ENCODE measurements at places on chromosomes 12 and 14.

DNA sequence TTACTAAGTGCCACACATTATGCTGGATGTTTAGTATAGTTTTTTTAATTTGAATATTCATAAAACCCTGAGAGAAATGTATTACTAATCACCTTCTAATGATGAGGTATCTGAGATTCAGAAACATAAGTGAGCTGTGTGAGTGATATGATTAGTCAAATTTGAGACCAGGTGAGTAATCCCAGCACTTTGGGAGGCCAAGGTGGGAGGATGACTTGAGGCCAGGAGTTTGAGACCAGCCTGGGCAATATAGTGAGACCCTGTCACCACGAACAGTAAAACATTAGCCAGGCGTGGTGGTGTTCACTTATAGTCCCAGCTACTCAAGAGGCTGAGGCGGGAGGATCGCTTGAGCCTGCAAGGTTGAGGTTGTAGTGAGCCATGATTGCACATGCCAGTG is 438.4 kb downstream of the RAD51B start:
- no peak for DNase-seq

DNA sequence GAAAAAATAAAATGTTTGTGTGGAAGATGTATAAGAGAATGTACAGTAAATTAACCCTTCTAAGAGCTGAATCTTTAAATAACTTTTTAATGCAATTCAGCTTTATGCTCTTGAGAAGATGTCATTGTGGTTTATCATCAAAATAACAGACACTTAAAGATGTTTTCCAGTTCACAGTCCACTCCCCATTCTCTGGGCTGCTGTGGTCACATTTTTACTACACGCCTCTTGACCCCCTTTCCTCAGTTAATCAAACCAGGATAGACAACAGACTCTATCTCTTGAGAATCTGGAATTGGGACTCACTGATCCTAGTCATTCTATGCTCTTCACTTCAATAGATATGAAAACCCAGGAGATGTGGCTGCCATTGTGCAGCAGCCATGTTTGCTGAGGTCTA is 24.7 kb upstream of the OR6J1 start:
- no peak for DNase-seq

DNA sequence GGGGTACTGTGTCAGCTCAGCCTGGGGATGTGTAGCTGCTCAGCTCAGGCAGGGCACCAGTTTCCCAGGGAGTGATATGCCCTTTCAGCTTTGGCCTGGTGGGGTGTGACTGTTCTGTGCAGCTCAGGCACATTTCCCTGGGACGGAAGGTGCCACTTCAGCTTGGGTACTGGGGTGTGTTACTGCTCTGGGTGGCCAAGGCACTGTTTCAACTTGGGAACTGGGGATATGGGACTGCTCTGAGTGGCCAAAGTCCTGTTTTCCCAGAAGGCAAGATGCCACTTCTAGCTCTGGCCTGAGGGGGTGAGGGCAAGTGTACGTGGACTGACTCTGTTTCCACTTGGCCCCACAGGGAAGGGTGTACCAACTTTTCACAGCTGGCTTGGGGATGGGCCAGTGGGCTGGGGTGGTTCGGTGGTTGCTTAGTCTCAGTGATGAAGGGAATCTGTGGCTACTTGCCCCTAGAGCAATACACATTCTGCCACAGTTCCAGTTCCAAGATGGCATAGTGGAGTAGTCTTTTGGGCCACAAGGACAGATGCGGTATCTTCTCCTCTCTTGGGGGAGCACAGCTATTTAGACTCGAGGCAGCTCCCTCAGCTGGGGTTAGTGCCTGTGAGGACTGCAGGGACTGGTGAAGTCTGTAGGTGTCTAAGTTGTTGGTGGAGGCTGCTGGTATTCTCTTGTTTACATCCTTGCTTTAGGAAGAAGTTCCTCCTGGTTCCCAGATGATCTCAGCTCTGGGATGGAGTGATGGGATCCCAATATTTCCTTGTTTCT is 26.4 kb downstream of the TBC1D15 start:
- DNase-seq: no peak

DNA sequence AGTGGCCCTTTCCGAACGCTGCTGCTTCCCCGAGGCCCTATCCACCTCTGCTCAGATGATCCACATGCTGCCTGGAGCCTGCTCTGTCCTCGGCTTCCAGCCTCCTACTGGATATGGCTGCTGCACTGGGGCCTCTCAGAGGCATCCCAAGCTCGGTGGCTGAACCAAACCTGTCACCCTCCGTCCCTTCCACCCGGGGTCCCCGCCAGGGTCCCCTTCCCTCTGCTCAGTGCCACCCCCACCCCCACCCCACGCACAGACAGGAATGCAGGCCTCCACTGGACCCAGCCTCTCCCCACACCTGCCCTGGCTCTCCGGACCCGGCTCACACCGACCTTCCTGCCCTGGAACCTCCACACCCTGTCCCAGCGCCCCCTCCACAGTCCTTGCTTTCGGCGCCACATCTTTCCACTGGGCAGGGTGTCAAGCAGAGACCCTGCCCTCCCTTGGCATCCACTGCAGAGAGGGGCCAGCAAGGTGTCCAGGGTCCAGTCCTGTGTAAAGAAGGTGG is 6.1 kb downstream of the CEP170B start:
- DNase-seq: no peak

DNA sequence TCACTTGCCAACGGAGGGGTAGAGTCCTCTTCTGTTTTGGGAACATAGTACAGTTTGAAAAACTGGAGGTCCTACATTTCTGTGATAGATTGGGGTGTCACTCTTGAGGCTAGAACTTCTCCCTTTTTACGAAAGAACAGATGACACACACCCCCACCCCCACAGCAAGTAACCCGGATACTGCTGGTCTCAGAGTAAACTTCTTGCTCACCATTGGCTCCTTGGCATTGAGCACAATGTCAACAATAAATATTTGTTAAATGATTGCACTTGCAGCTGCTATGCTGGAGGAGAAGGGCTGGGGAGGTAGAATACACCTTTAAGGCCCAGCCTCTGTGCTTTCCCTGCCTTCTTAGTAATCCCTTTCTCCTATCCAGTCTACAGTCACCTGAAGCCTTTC is 149.8 kb downstream of the TGFB3 start:
- no peak for DNase-seq

DNA sequence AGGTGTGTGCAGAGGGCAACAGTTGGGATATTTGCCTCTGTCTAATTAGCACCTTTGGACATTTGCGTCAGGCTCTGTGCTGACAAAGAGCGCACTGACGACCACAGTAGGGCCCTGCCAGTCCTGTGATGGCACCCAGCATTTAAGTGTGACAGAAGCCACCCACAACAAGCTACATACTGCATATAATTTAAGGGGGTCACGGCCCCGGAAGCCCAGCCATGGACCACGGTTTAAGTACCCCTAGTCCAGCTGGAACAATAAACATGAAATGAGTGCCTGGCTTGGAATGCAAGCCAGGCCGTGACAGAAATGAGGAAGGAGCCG is 16.8 kb upstream of the DYNC1H1 start:
- no peak for DNase-seq

- DNase-seq: no peak
Observed at GRCh38 chr12:73906757-73907156, 630.9 kb upstream of the ATXN7L3B start.

DNA sequence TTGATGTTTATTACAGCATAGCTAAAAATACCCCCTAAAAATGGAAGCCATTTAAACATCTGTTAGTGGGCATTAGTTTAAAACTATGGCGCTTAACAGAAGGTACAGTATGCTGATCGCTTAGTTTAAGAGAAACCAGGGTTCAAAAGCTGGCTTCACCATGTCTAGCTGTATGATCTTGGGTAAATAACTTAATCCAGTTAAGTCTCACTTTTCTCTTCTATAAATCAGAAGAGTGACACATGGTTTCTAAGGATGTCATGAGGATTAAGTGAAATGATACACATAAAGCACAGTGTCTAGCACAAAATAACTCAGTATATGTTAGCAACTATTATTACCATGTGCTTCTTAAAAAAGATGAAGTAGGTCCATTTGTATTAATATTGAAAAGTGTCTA is 38.7 kb downstream of the STK38L start:
- DNase-seq: no peak

DNA sequence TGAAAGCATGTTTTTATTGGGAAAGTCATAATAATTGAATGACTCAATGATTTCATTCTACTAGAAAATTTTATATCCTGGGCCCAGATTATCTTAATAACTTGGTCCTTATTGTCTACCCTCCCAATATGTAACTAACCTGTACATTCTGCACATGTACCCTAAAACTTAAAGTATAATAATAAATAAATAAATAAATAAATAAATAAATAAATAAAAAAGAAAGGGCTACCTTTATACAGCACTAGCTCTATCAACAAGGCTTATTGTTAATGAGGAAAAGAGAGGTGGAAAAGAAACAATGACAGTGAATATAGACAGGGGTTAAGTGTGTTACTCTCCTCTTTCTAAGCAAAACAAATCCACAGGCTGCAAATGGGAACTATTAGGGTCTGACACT is 83.6 kb downstream of the GRIN2B start:
- DNase-seq: no peak

DNA sequence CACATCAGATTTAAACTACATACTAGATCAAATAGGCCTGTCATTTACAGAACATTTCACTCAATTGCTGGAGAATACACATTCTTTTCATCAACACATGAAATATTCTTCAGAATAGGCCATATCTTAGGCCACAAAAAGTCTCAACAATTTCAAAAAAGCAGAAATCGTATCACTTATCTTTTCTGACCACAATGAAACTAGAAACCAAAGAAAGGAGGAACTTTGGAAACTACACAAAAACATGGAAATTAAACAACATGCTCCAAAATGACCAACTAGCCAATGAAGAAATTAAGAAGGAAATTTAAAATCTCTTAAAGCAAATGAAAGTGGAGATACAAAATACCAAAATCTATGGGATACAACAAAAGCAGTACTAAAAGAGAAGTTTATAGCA is 35.1 kb downstream of the PARP11 start:
- DNase-seq: no peak

GRCh38 chr14:35351897-35352273 is 52.7 kb downstream of the NFKBIA start:
- DNase-seq: no peak

DNA sequence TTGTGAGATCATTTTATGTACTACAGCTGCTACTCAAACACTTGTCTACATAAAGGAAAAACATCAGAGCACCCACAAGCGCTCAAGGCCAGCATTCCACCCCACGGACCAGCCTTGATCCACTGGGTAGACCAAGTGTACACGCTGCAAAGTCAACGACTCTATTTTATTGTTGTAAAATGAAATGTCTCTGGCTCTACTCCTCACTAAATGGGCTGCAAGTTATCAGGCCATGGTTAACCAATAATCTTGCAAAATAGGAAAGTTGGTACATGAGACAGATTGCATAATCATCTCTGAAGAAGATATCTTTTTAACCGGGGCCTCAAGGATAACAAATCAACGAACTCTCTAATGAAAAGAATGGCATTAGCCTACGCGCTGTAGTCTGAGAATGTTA is 69.9 kb upstream of the FOXN3 start:
- no peak for DNase-seq

DNA sequence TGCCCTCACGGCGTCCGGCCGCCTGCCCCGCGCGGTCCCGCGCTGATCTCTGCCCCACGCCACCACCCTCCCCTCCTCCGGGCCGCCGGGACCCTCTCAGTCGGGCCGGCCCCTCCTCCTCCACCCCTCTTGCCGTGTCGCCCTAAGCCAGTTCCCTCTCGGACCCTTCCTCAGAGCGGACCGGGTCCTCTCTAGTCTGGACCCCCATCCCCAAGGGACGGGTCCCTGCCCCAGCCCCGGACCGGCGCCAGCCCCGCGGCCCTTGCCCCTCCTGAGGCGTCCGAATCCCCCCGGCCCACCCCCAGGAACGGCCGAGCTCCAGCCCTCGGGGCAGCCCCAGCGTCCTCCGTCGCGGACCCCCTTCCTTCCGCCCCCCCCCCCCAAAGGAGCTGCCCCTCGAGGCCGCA is 485 bp downstream of the PPP4R4 start:
- DNase-seq: no peak

DNA sequence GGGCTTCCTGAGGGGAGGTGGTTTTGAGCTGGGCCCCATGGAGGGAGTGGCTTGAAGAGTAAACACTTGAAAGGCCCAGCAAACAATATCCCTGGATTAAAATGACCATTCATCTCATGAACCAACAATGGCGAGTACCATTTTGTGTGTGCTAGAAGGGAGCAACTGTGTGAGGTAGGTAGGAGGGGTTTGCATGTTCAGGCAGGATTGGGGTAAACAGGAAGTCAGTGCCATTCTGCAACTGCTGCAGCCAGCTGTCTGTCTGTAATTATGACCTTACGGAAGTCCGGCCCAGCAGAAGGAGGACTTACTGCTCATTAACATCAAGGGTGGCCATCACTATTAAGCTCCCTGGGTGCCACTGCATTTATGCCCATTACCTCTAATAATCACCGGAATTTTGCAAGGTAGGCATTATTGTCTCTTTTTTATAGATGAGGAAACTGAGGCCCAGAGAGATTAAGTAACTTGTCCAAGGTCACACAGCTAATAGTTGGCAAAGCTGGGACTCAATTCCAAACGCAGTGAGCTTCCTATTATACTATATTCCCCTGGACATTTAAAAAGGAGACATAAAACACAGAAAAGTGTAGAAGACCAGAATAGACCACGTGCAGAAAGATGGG is 16.6 kb upstream of the IFI27L2 start:
- DNase-seq: no peak

DNA sequence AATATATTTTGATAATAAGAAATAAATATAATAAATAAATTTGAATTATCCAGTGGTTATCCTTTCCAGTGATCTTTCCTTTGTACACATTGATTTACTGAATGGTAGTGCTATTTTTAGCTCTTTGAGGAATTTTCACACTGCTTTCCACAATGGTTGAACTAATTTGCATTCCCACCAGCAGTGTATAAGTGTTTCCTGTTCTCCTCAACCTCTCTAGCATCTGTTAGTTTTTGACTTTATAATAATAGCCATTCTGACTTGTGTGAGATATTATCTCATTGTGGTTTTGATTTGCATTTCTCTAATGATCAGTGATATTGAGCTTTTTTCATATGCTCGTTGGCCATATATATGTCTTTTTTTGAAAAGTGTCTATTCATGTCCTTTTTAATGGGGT is 333.7 kb downstream of the RAD51B start:
- no peak for DNase-seq

GRCh38 chr14:74658535-74659131 is 46.6 kb upstream of the LTBP2 start:
- DNase-seq: no peak

DNA sequence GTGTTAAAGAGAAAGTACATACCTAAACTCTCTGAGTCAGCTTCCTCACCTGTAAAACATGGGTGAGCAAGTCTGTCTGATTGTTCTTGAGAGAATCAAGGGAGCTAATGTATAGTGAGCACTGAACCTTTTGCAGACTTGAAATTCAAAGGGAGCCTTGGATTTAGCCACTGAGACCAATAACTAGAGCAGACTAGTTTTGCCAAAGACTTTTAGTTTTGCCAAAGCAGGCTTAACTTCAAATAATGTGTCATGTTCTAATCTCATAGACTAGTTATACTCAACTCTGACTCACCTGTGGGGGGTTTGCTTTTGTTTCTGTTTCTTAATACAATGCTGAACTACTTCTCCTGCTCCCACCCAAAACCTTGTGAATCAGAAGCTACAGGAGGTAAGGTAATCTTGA is 123.7 kb downstream of the SLC25A21 start:
- DNase-seq: no peak

- DNase-seq: no peak
Observed at GRCh38 chr12:49870501-49871262, 27.8 kb upstream of the BCDIN3D start.

GRCh38 chr12:23472329-23472971 is 477.0 kb downstream of the SOX5 start:
- DNase-seq: no peak

- DNase-seq: no peak
Observed at GRCh38 chr12:63415357-63415756, 252.9 kb downstream of the DPY19L2 start.

GRCh38 chr14:20799892-20800544 is 2.6 kb downstream of the RNASE1 start:
- DNase-seq: no peak

Measured in GOT3 (cell line).